ENCODE measurements at places on chromosomes 5 and 9. TPM values are rescaled to one million over a fixed set of nuclear protein-coding genes. Genes with fewer than 3 reads are reported as not detected.
A peak's percentile ranks its signal among the peaks of the same experiment; 100 is the strongest.

DNA sequence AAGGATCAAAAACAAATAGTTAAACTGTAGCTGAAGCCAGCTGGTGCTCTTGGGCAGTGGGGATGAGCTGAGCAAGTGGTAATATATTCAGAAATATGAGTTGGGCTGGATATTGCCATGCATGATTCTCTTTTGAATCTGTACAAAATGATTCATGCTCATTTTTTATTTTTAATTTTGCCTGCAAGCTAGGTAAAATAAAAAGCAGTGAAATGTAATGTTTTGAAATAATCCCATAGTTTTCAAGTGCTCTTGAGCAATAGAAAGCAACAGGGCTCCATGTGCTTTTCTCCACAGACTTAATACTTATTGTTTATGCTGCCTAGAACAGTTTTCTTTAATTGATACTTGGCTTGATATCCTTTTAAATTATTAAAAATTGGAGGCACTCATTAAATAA, 489.3 kb downstream of the TLE4 start:
- H3K27ac ChIP-seq = no peak overlapping the region
- H3K27me3 ChIP-seq = no peaks in the 10 kb centered on the region
- H3K36me3 ChIP-seq = peaks cover 4% of the 10 kb centered on the region
- no peak overlapping the region for H3K4me3 ChIP-seq
- H3K4me1 ChIP-seq = peaks cover 3% of the 10 kb centered on the region
- DNase-seq = no peak

GRCh38 chr5:68962757-68963484, 130.9 kb upstream of the SLC30A5 start:
- H3K36me3 ChIP-seq = no peaks in the 10 kb centered on the region
- H3K4me1 ChIP-seq = peaks cover 2% of the 10 kb centered on the region
- H3K4me3 ChIP-seq = no peak overlapping the region
- no peak overlapping the region for H3K27ac ChIP-seq

- peaks cover 28% of the 10 kb centered on the region for H3K4me1 ChIP-seq
- no peak overlapping the region for H3K4me3 ChIP-seq
- H3K27me3 ChIP-seq = no peaks in the 10 kb centered on the region
- peaks cover 6% of the 10 kb centered on the region for H3K36me3 ChIP-seq
Observed at GRCh38 chr9:104313396-104314110, 190.5 kb upstream of the OR13F1 start.

- H3K27ac ChIP-seq = no peak overlapping the region
- no peak overlapping the region for H3K4me3 ChIP-seq
- H3K36me3 ChIP-seq = no peaks in the 10 kb centered on the region
- H3K4me1 ChIP-seq = peaks cover 17% of the 10 kb centered on the region
Observed at GRCh38 chr9:121746411-121746810, 95.0 kb downstream of the DAB2IP start.

GRCh38 chr5:112417931-112418658, 982 bp downstream of the EPB41L4A start:
- DNase-seq = peak; percentile 31
- peaks cover 30% of the 10 kb centered on the region for H3K4me1 ChIP-seq
- H3K4me3 ChIP-seq = peak overlapping the region; percentile 90
- peak overlapping the region; percentile 57 for H3K27ac ChIP-seq
- peaks cover 6% of the 10 kb centered on the region for H3K27me3 ChIP-seq

- peak overlapping the region; percentile 11 for H3K4me3 ChIP-seq
- no peak for DNase-seq
- peak overlapping the region; percentile 92 for H3K27ac ChIP-seq
- H3K36me3 ChIP-seq = peaks cover 5% of the 10 kb centered on the region
Observed at GRCh38 chr9:134028575-134029247, 3.4 kb downstream of the BRD3OS start.

DNA sequence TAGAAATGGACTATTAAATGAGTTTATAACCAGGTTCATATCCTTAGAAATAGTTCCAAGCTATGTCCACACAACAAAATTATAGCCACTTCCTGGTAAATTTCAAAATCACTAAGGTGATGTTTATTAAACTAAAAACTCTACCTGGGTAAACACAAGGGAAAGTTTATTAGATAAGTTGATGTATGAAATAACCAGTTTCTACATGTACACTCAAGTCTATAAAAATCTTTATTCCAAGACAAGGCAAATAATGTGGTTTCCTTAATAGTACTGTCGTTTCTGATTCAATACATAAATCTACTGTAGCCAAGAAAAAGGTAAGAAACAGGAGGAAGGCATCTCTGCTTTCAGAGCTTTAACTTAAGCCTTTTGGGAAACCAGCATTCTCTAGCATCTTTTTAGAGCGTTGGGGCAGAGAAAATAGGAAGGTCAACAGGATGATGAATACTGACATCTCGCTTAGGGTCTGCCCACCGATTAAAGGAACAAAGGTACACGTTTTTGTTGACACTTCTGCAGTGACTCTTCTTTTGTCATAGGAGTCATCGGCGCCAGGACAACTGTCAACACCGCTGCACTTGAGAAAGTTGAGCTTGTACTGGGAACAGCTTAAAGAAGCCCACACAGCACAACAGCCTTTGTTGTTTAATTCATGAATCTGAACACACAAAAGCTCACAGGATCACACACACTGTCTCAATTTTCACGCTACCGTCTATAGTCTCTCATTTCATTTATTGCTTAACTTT, 513.6 kb downstream of the SLCO4C1 start:
- H3K4me3 ChIP-seq = no peak overlapping the region
- no peaks in the 10 kb centered on the region for H3K36me3 ChIP-seq
- H3K4me1 ChIP-seq = no peaks in the 10 kb centered on the region
- H3K27ac ChIP-seq = no peak overlapping the region

GRCh38 chr9:124149992-124150391, 107.8 kb upstream of the NEK6 start:
- H3K27ac ChIP-seq = no peak overlapping the region
- H3K36me3 ChIP-seq = peaks cover 5% of the 10 kb centered on the region

DNA sequence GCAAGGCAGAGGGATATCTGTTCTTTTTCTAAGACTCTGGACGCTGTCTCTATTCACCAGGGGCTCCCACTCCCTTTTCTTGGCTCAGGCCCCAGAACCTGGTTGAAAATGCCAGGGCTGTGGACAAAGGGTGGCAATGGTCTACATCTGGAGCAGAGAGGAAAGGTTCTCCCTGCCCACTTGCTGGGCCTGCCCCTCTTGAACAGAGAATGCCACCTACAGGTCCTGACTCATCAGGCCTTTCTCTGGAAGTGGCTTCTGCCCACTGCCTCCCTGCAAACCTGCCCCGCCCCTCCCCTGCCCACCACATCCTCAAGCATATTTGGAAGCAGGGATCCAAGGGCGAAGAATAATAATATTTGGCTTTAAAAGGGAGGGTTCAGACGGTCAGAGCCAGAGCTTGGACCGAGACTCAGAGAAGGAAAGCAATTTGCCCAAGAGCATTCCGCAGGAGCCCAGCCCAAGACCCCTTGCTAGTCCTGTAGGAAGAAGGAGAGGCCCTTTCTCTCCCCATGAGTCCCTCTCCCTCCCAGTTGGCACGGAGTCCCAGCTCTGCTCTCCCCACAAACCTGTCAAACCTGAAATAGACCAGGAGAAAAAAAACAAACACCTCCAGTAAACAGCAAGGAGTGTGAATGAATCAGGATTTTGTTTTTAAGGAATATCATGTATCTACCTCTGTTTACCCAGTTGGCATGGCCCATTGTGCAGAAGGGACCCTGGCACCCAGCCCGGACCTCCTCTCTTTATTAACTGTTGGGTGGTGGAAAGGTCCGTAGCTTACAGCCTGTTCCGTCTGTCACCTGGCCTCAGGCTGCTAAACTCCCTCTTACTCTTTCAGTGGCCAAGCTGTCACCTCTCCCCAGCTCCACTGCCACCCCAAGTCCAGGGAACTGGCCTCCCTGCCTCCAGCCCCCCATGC, 37.7 kb upstream of the STXBP1 start:
- H3K27me3 ChIP-seq = peaks cover 4% of the 10 kb centered on the region
- H3K36me3 ChIP-seq = no peaks in the 10 kb centered on the region
- no peak overlapping the region for H3K27ac ChIP-seq
- no peak overlapping the region for H3K4me3 ChIP-seq

- H3K27me3 ChIP-seq = peaks cover 2% of the 10 kb centered on the region
- DNase-seq = no peak
- no peaks in the 10 kb centered on the region for H3K4me1 ChIP-seq
- H3K4me3 ChIP-seq = no peak overlapping the region
- H3K36me3 ChIP-seq = no peaks in the 10 kb centered on the region
Observed at GRCh38 chr9:73701415-73702057, 549.9 kb downstream of the ANXA1 start.

DNA sequence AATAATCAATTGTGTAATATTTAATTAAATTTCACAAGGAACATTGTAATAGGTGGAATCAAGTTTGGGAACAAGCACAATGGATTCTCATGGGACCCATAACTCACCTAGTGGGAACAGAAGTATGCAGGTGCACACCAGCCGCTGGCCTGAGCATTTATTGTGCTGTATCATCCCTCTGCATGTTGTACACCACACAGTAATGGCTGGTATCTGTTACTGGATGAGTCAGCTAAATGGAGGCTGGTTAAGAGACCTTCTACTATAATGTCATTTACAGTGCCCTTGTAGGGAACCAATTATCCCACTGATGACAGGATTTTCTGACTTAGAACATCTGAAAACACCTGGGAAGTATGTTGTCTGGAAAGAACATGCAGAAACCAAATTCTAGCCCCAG, 3.2 kb upstream of the MAP3K1 start:
- H3K27me3 ChIP-seq = peaks cover 11% of the 10 kb centered on the region
- DNase-seq = no peak
- no peak overlapping the region for H3K4me3 ChIP-seq
- no peak overlapping the region for H3K27ac ChIP-seq

DNA sequence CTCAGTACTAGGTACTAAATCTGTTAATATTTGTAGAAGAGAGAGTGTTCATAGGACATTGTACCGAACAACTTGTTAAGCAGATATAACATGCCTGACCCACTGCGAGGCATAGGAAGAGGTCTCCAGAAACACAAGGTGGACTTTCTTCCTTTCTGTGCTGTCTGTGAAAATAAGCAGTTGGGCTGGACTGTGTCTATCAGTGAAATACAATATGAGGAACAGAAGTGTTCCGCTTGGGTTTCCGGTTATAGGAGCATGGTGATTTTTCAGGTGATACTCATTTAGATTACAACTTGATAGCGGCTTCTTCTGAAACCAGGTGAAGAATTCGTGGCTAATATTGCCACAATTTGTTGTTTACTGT, 60.9 kb upstream of the TLR4 start:
- H3K4me3 ChIP-seq = no peak overlapping the region
- no peak for DNase-seq
- no peaks in the 10 kb centered on the region for H3K36me3 ChIP-seq
- H3K27ac ChIP-seq = no peak overlapping the region
- H3K4me1 ChIP-seq = peaks cover 24% of the 10 kb centered on the region

GRCh38 chr5:54720341-54720740, 202.8 kb downstream of the SNX18 start:
- H3K27ac ChIP-seq = no peak overlapping the region
- H3K36me3 ChIP-seq = no peaks in the 10 kb centered on the region
- H3K4me1 ChIP-seq = no peaks in the 10 kb centered on the region
- no peaks in the 10 kb centered on the region for H3K27me3 ChIP-seq
- no peak for DNase-seq

DNA sequence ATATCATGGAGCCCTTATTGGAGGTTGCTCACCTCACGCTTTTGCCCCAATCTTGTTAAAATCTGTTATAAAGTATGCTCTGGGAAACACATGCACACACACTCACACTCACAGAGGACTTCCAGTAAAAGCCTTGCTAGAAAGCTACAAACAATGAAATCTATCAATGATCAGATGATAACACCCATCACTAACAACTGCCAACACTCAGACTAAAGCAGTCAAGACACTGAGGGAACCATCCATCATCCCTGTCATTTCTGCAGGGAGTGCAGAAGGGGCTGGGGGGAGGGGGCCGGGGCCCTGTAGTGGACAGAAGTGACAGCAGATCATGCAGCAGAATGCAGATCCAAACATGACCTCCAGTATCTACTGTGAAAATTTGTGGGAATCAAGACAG, 179.1 kb downstream of the AOPEP start:
- DNase-seq = no peak
- H3K27me3 ChIP-seq = peaks cover 2% of the 10 kb centered on the region
- H3K4me1 ChIP-seq = peaks cover 44% of the 10 kb centered on the region
- H3K36me3 ChIP-seq = no peaks in the 10 kb centered on the region
- H3K27ac ChIP-seq = peak overlapping the region; percentile 46
- H3K4me3 ChIP-seq = no peak overlapping the region

GRCh38 chr5:96794757-96795156, 13.0 kb downstream of the ERAP1 start:
- H3K4me1 ChIP-seq = peaks cover 4% of the 10 kb centered on the region
- no peak overlapping the region for H3K27ac ChIP-seq
- DNase-seq = no peak
- peaks cover 11% of the 10 kb centered on the region for H3K36me3 ChIP-seq

GRCh38 chr5:107555425-107556090, 115.2 kb downstream of the EFNA5 start:
- no peak overlapping the region for H3K27ac ChIP-seq
- no peak overlapping the region for H3K4me3 ChIP-seq
- peaks cover 59% of the 10 kb centered on the region for H3K4me1 ChIP-seq
- H3K36me3 ChIP-seq = no peaks in the 10 kb centered on the region
- peaks cover 1% of the 10 kb centered on the region for H3K27me3 ChIP-seq
- DNase-seq = no peak

DNA sequence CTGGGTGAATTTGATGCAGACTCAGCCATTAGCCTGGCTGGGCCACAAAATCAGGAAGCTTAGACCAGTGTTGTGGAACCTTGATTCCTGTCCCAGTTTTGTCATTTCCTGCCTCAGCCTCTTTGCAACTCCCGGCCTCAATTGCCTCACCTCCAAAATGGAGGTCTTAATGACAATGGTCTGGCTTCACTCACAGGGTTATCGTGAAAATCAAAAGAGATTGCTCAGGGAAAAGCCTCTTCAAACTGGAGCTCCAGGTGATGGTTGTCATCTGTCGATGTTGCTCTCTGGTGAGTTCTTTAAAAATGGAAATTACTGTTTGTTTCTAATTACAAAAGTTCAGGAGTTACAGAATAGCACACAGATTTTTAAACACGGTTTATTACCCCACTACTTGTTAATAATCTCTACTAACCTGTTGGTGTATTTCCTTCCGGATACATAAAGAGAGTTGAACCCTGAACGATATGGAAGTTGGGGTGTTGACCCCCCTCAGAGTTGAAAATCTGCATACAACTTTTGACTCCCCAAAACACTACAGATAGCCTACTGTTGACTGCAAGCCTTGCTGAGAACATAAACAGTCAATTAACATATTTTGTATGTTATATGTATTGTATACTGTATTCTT, 109.9 kb upstream of the CPEB4 start:
- peaks cover 17% of the 10 kb centered on the region for H3K4me1 ChIP-seq
- DNase-seq = no peak
- peaks cover 6% of the 10 kb centered on the region for H3K27me3 ChIP-seq

- peaks cover 3% of the 10 kb centered on the region for H3K27me3 ChIP-seq
- no peaks in the 10 kb centered on the region for H3K4me1 ChIP-seq
- H3K27ac ChIP-seq = no peak within 1 kb of the TSS
- DNase-seq = no peak
Observed at GRCh38 chr5:141338538-141339306, at the start of gene PCDHGA2. Gene PCDHGA2, plus strand, starts transcription at chr5:141338760.

GRCh38 chr9:69743930-69744329, 15.9 kb downstream of the PTAR1 start:
- peaks cover 5% of the 10 kb centered on the region for H3K4me1 ChIP-seq
- DNase-seq = no peak
- H3K27me3 ChIP-seq = no peaks in the 10 kb centered on the region
- no peaks in the 10 kb centered on the region for H3K36me3 ChIP-seq
- no peak overlapping the region for H3K4me3 ChIP-seq

The GFI1B gene
- not detected for total RNA-seq

The CD72 gene
- 4.9 TPM for total RNA-seq

The OLFM1 gene
- total RNA-seq = 387 TPM

The PTGES gene
- 1.0 TPM for total RNA-seq

The SLC12A2 gene
- 29.2 TPM for total RNA-seq

The FASTKD3 gene
- total RNA-seq = 7.4 TPM

The FOXD4L6 gene
- total RNA-seq = not detected

The SH3TC2 gene
- total RNA-seq = 0.25 TPM

The GCNT4 gene
- total RNA-seq = 5.2 TPM

The UGT3A1 gene
- total RNA-seq = not detected

The ANKRD31 gene
- 0.42 TPM for total RNA-seq

The CCL27 gene
- 1.7 TPM for total RNA-seq

The OBP2B gene
- total RNA-seq = not detected

All from glutamatergic neuron (in vitro differentiated cells).